Kidney (tissue), 22 donors: ENCODE measurements at places on chromosomes 12 and 14. TPM values are rescaled to one million over a fixed set of nuclear protein-coding genes. Genes with fewer than 3 reads are reported as not detected.

- DNase-seq, result peak; percentile 92
Measured at GRCh38 chr12:111775205-111776193, 8.8 kb downstream of the ALDH2 start.

DNA sequence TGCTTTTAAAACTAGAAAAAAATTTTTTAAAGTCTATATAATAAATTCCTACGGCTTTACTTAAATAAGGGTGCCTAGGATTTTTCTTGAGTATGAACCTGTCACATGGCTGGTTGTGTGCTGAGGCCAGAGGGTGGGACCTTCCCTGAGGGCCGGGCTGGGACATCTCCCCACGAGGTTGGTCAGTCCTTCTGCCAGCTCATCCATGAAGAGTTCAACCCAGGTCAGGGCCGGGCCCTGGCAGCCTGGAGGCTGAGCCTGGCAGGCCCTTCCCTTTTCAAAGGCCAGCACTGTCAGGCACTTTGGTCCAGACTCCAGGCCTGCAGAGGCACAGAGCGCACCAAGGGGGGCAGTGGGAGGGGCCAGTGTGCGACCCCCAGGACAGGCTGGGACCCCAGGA lies 31.7 kb downstream of the TNFAIP2 start:
- no peak for DNase-seq

GRCh38 chr12:68175557-68176061 lies 16.1 kb upstream of the IFNG start:
- DNase-seq, result no peak

DNA sequence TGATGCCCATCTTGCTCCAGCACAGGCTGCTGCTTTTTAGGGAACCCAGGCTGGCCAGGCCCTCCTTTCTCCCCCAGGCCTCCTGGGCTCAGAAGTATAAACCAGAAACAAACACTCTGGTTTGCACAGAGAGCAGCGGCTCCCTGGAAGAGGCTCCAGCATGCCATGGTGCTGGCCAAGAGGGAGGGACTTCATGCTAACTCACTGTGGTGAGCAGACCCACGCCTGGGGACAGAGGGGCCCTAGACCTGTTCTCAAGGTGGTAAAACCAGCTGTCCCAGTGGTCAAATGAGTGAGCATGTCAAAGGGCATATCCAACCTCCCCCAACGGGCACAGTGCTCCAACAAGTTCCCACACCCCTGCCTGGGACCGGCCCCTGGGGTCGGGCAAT lies 15.5 kb downstream of the BCL11B start:
- no peak for DNase-seq

Gene ADCY6
- polyA plus RNA-seq, result 27.3 TPM
